ENCODE measurements at places on chromosomes 6 and 20.

DNA sequence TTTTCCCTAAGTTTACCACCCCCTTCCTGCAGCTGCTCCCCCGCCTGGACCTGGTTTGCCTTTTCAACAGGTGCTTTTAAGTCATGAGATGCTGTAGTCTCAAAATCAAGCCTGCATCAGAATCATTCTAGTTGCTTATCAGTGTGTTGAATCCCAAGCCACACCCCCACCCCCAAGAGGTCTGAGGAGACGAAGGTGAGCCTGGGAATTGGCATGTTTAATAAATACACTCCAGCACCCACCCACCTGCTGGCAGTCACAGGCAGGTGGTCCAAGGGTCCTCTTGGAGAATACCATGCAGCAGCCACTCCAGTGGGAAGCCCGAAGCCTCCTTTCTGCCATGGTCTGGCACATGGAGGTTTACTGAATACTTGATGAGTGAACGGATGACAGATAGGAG lies 1.1 kb upstream of the ADIG start:
- no peak for DNase-seq

- no peak for DNase-seq
Measured at GRCh38 chr6:47188588-47189021, 121.1 kb downstream of the TNFRSF21 start.

DNA sequence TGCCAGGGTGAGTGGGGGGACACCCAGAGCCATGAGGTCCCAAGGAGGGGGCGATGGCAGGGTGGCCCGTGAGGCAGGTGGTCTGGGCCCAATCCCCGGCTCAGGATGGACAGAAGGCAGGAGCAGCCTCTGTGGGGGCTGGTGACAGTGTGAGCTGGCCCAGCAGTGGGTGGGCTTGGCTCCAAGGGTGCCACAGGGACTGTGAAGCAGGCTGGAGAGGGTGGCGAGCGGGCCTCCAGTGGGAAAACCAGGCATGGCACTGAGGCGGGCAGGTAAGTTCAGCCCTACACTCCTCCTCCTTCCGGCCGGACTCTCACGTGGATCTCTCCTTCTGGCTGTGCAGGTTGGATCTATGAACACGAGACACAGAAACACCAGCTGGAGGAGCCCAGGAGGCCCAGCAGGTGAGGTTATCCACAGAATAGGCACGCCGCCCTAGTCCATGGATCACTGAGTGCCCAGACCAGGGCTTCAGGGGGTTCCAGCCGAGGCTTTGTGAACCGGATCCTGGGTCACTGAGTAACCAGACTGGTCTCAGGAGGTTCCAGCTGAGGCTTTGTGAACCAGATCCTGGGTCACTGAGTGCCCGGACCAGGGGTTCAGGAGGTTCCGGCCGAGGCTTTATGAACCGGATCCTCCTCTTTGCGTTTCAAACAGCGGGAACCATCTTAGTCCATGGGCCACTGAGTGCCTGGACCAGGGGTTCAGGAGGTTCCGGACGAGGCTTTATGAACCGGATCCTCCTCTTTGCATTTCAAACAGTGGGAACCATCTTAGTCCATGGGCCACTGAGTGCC lies 76.4 kb upstream of the BHLHE23 start:
- DNase-seq, result no peak

DNA sequence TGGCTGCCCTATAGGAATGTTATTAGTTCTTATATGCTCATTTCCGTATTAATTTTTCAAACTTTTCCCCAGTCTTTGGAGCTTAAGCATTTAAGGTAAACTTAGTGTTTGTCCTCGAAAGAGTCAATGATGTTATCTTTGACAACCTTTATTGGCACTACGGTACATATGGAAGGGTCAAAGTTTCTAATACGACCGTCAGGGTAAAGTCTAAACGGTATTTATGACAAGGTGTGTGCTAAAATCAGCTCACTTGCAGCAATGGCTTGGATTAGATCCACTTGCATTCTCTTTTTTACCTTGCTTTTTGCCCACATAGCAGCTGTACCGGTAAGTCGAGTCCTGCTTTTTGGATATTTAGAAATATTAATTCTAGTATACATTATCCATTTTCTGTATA lies at the start of gene MEP1A:
Gene MEP1A (plus strand): TSS at position 252 of the 400 bp plus-strand sequence. CDS start 10 bp downstream, at position 262.
- DNase-seq, result no peak

DNA sequence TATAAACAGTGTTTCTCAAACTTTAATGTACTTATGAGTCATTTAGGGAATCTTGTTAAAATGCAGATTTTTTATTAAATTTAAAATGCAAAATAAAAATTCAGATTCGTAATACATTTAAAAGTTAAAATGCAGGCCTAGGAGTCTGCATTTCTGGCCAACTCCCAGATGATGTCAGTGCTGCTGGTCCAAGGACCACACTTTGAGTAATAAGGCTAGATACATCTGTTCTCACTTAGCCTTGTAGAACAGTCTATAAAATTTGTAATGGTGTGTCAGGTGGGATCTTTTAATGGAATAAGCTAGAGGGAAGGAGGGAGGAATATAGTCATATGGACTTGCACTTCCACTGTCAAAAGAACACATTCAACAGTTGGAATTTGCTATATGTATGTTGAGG lies 295.6 kb upstream of the BMP2 start:
- no peak for DNase-seq

DNA sequence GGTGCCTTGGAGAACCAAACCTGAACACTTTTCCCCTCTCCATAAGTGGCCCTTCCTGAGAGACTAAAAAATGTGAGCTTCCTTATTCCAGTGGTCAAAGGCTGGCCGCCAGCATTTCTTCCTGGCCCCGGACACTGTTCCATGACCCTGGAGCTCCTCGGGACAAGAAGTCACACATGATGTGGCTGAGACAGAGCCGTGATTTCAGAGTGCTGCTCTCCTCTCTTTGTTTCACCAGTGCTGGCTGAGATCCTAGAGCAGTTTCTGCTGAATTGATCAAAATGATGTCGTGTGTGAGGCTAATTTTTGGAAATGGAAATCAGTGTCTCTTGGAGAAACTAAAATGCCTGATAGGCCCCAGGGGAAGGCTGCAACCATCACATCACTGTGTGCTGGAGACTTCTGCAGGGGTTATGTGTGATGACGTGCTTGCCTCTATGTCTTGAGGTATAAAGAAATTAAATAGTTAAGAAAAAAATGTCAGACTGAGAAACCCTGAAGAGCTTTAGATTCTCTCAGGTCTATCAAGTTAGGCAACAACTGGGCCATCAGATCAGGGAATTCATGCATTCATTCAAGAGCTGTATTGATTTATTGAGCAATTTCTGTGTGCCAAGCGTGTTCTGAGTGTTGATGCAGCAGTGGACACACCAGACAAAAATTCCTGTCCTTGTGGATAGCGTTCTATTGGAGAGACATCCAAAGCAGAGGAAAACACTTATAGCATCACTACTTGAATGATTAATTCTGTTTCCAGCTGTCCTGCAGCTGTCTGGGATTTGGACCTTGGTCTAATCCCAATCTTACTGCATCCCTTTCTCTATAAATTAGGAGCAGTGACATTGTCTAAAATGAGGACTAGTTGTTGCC lies 72.7 kb upstream of the CCN6 start:
- no peak for DNase-seq

DNA sequence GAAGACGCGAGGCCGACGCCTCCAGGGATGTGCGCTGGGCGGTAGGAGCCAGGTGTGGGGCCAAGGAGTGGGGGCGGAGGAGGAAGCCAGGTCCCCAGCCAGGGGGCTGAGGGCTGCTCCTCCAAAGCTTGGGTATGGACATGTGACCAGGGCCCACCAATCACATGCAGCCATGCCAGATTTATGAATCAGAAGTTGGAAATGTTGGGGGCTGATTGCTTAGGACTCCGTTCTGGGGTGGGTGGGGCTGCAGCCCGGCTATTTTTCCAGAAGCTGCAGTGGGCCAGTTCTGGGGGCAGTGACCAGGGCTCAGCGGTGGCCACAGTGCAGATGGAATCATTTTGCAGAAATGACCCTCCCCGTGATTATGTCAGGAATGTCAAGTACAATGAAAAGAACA lies 96.0 kb downstream of the CEBPB start:
- no peak for DNase-seq

DNA sequence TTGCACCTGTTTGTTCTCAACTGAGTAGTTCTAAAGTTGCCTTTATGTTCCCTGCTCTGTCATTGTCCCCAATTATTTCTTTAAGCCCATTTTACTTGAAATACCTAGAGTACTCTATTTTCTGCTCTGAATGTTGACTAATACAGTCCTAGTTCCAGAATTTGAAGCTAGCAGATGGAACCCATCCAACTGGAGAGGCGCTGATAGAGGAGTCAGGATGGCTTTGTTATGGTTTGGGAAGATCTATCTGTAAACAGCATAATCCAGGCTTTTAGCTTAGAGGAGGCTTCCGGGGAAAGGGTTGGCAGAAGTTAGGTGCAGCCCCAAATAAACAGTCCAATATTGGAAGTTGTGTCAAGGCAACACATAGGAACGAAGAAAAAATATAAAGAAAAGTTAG lies 927.7 kb downstream of the TFAP2A start:
- no peak for DNase-seq

GRCh38 chr6:42988486-42989020 lies 4.2 kb downstream of the PPP2R5D start:
- DNase-seq, result no peak

- DNase-seq, result no peak
Measured at GRCh38 chr6:165031502-165031901, 277.9 kb downstream of the C6orf118 start.

GRCh38 chr6:169211881-169212280 lies 41.8 kb downstream of the THBS2 start:
- no peak for DNase-seq

GRCh38 chr6:157634546-157634945 lies 188.5 kb upstream of the SNX9 start:
- DNase-seq, result no peak

GRCh38 chr20:37939701-37940560 lies 37.0 kb downstream of the VSTM2L start:
- DNase-seq, result no peak

- DNase-seq, result no peak
Measured at GRCh38 chr20:48153523-48153922, 368.2 kb upstream of the SULF2 start.

- no peak for DNase-seq
Measured at GRCh38 chr6:15137086-15137485, 108.8 kb upstream of the JARID2 start.

DNA sequence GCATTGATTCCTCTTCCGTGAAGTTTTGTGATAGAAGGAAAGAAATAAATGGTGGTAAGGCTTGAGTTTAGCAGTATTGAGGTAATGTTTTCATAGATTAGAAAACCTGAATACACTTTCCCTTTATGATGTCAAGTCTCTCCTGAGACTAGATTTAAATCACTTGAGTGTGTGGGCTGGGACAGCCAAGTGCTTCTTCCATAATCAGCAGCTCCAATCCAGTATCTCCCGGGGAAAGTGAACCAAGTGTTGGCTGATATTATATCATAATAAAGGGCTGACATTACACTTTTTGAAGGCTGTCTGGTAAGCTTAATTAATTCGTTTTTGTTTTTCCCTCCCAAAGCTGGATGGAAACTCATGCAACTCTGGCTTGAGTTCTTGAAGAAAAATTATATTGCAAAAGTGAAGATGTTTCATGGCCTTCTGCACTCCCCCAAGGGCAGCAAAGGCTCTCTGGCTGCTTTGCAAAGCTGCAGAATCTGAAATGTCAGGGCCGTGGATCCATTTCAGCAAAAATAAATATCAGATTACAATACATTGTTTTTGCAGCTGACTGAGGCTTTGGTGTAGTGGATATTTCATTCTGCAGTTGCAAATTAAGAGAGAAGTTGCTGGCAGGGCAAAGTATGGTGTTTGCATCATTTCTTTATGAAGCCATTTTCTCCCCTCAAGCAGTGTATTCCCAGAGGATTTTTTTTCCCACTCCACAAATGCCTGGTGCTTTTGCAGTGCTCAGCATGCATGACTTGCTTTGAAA lies 101.2 kb downstream of the MKKS start:
- no peak for DNase-seq

DNA sequence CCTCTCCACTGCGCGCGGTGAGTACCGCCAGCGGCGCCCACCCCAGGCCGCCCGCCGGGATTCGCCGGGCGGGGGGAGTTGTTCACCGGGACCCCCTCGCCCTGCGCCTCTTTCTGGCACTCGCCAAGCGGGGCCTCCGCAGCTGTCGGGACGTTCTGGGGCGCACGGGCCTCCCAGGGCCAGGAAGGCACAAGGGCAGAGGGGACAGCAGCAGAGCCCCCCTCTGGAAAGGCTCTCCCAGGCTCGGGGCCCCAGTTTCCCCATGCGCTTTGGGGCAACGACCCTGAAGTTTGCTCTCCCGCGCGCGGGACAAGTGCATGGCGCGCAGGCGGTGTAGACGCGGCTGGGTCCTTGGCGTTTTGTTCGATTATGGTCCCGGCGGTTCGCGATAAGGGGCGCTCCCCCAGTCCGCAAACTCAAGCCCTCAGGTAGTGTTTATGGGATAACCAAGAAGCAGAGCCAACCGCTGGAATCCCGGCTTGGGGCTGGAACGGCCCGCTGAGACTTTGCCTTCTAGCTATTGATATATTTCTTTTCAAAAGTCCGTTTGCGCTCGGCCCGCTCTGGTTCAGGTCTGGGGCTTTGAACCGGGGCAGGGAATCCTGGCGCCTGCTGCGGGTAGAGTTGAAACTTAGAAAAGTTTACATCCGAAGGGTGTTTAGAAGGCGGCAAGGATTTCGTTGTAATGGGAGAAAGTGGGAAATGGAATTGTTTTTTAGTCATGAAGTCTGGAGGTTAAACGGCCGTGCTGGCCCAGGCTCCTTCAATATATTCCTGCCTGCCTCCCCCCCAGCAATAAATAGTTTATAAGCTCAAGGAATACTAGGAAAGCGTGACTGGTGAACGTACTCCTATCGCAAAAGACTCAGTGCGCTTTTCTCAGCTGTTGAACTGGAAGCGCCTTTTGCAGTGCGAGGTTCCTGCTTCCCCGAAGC lies 595 bp downstream of the EYA2 start:
- no peak for DNase-seq

- peak; percentile 56 for DNase-seq
Measured at GRCh38 chr6:134097114-134097707, 44.8 kb upstream of the SLC2A12 start.

DNA sequence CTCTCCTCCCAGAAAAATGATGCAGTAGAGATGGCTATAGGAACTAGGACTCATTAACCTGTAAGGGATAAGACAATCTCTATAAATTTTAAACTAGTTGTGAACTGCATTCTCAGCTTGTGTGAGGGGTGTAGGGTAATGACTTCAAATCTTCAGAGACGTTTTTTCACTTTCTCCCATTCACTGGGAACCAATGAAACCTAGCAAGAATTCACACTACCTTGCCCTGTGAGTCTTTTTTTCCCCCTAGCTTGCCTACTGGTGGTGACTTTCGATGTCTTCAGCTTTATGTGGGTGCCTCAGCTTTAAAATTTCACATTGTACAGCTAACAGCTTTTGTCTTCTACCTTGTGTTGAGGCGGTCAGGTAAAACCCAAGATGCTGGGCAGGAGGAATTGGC lies 192.0 kb downstream of the MEI4 start:
- DNase-seq, result no peak

- DNase-seq, result no peak
Measured at GRCh38 chr6:146859795-146860495, 261.2 kb downstream of the ADGB start.

DNA sequence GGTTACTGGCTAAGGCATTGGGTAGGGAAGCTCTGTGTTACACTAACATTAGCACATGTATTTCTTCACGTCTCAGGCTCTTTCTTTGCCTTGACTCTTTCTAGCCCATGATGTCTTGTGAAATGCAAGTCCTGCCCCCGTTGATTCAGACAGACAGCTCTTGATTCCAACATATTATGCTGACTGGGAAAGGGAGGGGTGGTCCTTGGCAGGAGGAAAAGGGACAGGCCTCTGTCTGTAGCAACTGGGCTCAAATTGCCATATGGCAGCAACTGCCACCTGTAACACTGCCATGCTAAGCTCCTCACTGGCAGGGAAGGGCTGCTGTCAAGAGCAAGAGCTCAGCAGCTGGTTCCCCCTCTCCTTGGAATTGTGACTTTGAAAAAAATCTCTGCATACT lies 5.7 kb upstream of the KCNK15 start:
- no peak for DNase-seq
